ENCODE measurements at places on chromosomes 4 and X.

- no peak for ATAC-seq
These were observed 66.6 kb downstream of the ASMT start for GRCh38 chrX:1681439-1681838.

DNA sequence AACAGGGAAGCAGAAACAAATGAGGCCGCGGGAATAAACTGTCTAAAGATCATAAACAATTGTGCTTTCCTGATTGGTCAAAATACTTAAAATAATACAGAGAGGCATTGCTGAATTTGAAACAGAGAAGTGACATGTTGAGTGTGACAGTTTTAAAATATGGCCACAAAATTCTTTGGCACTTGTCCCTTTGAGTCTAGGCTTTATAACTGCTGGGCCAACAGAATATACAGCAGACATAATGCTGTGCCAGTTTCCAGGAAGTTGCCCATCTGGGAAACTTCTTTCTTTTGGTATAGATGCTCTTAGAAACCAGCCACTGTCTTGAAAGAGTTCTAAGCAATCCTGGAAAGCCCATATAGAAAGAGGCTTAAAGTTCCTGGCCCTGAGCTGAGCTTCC is 668.4 kb downstream of the CENPC start:
- no peak for ATAC-seq

GRCh38 chrX:107716118-107716684 is 59.4 kb downstream of the TSC22D3 start:
- no peak for ATAC-seq

GRCh38 chrX:131577999-131578734 is 34.3 kb downstream of the OR13H1 start:
- no peak for ATAC-seq

DNA sequence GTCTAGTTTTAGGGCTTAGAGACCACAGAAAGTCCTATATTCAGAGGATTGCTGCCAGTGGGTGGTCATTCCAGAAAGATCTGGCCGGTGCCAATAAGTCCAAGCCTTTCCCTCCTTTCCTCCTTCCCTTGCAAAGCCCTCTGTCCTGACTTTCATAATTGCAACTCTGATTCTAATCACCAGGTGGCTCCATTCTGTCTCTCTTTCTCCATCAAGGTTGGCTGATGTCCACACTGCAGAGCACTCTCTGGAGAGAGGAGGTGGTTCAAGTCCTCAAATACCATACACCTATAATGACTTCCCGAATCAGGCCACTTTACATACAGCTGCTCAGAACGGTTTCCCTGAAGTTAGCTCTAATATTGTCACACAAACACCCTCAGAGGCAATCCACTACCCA is 22.4 kb upstream of the ARMCX4 start:
- no peak for ATAC-seq

- no peak for ATAC-seq
These were observed 144.3 kb downstream of the CAMK2D start for GRCh38 chr4:113617195-113617594.

DNA sequence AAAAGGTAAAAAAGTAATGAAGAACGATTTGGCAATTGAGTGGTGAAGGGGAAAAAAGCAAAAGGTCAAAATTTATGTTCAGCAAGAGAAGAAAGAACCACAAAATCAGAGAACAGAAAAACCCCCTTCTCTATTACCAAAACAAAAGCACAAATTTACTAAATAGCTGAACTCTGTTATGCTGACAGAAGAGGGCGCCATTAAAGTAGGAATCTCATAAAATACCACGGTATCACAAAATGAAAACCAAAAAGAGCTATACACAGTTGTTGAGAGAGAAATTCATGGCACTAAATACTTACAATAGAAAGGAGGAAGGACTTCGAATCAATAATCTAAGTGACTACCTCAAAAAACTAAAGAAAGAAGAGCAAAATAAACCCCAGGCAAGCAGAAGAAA is 69.6 kb upstream of the CXorf66 start:
- no peak for ATAC-seq

GRCh38 chr4:83922402-83922801 is 386.5 kb downstream of the GPAT3 start:
- no peak for ATAC-seq

DNA sequence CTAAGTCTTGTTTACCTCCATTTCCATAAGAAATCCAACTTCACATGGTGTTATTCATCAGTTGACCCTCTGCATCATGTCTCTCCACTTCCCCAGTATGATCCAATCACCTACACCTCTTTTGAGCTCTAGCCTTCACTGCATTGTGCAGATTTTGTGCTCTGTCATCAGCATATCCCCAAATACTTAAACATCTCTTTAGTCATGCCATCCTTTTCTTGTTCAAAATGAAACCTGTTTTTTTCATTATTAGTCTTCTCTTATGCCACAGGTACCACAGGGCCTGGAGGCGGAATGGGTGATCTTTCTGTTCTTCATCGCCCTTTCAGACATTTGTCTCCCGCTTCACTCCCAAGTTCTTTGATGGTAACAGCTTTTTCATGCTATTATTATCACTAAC is 382.7 kb upstream of the GALNTL6 start:
- no peak for ATAC-seq

- no peak for ATAC-seq
These were observed 128.0 kb downstream of the CPE start for GRCh38 chr4:165506849-165507248.

DNA sequence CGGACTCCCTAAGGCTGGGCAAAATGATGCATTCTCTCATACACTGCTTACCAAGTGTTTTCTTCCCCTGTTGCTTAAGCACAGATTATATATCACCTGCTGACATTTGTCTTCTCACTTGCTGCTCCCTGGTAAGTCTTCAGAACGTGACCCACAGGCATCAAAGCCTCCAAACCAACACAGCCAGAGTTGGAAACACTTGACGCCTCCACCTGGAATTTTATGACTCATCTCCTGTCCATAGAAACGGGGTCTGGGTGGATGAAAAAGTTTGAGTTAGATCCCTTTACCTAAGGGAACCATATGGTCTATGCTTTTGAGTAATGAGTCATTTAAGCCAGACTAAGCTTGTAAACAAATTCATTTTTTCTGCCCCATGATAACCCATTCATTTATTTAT is 251.6 kb downstream of the USP46 start:
- no peak for ATAC-seq

DNA sequence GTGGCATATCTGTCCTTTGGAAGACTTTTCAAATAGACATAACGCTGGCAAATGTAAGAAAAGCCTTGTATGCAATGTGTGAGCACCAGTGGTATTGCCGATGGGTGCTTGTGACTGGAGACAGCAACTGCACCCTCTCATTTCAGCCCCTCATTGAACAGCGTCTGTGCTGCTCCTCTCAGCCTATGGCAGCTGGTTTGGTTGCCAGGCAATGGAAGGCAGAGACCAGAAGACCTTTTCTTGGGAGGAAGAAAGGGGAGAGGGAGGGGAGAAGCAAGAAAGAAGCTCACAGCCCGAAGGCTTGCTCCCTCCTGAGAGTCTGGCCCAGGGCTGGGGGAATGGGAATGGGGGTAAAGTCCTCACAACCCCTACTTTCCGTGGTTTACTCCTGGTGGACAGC is 20.2 kb downstream of the ZCCHC13 start:
- ATAC-seq, result no peak

DNA sequence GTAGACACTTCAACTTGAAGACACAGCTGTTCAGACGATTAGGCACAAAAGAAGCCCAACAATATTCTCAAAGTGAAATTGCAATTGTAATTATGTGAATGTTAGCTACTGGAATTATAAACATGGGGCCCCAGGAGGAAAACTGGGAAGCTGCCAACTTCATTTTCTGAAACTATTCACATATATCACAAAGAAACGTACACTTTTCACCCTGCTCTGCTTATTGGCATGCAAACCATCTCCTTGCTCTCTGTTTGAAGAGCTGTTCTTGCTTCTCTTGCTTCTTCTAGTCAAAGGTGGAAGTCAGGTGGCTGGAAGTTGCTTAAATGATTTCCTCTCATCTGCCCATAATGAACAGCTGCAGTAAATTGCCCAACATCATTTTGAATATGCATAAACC is 320.1 kb downstream of the CFAP299 start:
- ATAC-seq, result no peak

DNA sequence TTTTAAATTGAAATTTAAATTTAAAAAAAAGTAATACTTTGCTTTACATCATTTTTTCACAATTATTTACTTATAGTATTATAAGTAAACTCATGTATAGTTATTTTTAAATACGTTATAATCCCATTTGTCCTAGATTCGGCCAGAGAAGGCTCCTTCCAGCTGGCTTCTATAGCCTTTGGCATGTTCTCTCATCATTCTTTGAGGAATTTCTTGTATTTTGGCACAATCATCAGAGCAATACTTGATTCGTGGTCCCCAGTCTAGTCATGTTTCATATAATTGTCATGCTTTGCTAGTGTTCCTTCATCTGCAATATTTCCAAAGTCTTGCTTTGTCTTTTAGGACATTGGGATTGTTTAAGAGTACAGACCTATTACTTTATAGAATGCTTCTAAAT is 1037.9 kb upstream of the AGA start:
- ATAC-seq, result no peak

DNA sequence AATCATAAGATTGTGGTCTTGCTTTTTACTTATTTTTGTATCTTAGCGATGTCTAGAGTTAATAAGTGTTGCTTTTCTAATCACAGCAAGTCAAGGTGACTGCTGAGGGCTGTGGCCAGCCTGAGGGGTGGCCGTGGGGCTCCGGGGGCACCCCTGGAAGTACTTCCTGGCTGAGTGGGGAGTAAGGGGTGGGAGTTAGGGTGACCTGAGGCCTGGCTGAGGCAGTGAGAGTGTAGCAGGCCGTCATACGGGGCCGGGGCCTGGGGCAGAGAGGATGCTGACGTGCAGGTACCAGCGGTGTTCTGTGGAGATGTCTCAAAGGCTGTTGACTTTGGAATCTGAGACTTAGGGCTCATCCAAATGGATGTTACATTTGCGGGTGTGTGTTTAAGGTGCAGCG is 29.3 kb downstream of the PIGG start:
- ATAC-seq, result no peak

DNA sequence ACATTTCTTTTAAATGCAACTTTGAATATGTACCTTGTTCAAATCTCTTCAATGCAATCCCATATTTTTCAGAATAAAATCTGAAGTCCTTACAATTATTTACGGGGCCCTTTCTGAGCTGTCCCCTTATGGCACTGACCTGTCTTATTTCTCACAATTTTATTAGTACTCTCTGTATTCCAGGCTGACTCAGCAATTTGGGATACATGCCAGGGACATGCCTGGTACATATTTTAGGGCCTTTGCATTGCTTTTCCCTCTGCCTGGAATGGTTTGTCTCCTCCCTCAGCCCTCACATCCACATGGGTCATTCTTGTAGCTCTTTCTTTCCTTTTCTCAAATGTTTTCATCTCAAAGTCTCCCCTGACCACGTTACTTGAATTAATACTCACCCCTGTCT is 172.2 kb upstream of the TECRL start:
- no peak for ATAC-seq

DNA sequence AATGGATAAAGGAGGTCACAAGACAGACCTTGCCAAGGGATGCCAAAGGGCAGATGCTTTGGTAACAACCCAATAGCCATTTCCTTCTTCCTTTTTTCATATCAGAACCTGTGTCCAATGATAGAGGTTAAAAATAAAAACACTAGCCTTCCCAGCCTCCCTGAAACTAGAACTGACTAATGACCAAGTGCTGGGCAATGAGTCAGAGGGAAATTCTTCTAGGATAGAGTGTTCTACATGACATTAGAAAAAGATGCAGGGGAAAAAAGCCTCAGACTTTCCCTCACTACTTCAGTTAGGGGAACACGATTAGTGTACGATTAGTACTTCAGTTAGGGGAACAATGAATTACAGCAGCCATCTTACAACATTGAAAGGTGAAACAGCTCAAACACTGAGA is 29.3 kb upstream of the FAM47C start:
- no peak for ATAC-seq

GRCh38 chr4:111510535-111510934 is 634.7 kb upstream of the FAM241A start:
- no peak for ATAC-seq

GRCh38 chrX:154360155-154360713 is 14.2 kb downstream of the FLNA start:
- ATAC-seq, result no peak

DNA sequence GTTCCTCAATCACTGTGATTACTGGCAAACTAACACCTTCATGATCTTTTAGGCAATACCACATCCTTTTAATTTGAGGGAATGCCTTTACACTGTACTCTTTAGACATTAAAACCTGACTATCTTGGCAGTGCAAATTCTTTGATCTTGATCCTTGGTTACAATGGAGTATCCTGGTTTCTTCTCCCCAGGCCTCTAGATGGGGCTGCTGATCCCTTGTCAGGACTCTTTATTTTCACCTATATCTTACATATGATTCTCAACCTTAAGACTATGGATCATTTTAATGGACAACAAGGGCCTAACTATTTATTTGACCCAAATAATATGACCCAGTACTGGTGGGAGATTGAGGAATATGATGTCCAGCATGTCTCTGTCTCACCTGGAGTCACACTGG is 1005.5 kb upstream of the INTU start:
- no peak for ATAC-seq

DNA sequence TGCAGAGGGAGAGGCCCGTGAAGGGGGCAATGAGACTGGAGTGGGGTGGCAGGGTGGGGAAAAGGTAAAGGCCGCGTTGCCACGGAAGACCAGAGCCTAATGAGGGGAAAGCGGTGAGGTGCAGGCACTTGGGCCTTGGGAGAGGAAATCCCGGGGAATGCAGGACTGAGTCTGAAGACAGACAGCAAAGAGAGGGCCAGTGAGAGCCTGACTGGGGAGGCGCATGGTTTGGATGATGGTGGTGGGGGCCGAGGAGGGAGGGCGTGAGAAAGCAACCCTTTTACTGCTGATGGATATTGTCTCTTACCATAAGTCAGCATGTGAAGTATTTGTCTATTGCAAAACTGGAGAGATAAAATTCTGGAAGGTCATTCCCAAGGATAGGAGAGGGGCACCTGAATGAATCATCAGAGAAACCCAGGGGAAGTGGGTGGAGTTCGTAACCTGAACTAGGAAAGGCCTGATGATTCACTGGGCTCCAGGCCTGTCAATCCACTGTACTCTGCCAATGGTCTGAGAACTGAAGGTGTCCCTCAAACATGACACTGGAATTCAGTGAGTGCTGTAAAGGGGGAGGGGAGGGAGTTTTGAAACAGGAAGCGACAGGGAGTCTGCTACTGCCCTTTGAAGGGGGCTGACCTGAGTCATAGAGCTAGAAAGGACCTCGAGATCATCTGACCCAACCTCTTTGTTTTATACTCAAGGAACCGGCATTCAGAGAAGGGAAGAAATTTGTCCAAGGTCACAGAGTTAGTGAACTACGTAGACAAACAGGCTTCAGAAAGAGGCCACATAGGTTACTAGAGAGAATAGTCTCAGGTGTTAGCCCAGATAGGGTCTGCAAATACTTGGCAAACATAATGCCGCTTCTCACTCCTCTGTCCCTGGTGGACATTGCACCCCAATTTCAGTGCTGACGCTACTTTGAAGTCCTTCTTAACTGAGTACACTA is 52.2 kb downstream of the NALF2 start:
- no peak for ATAC-seq

Data from activated CD4-positive, CD25-positive, alpha-beta regulatory T cell treated with anti-CD3 and anti-CD28 coated beads, Interleukin-2, amount 50 U/mL, for 24 hours (primary cell).